ENCODE measurements at places on chromosomes 7 and 10.

- no peak for DNase-seq
Measured at GRCh38 chr10:71817831-71818655, 33.0 kb downstream of the PSAP start.

- no peak for DNase-seq
Measured at GRCh38 chr10:60433684-60434083, 44.0 kb upstream of the ANK3 start.

DNA sequence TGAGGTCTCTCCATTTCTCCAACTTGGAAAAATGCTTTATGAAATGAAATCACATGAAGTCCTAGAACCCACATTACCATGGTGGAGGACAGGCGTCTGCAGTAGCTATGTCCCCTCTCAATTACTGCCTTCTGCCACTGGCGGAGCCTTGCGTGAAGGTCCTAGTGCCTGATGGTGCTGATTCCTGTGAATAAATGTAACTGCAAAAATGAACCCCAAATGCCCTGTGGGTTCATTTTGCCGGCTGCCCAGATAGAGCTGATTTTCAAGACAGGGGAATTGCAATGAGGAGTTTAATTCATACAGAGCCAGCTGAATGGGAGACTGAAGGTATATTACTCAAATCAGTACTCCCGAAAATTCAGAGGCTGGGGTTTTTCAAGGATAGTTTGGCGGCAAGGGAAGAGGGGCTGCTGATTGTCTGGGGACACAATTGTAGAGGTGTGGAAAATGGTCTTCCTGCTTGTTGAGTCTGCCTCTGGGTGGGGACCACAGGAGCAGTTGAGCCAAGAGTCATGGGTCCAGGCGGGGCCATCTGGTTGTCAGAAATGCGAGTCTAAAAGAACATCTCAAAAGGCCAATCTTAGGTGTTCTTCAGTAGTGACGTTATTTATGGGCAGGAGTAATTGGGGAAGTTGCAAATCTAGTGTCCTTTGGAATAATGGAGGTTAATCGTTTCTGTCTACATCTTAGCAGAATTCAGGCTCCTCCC, 13.5 kb downstream of the PRF1 start:
- DNase-seq: no peak

DNA sequence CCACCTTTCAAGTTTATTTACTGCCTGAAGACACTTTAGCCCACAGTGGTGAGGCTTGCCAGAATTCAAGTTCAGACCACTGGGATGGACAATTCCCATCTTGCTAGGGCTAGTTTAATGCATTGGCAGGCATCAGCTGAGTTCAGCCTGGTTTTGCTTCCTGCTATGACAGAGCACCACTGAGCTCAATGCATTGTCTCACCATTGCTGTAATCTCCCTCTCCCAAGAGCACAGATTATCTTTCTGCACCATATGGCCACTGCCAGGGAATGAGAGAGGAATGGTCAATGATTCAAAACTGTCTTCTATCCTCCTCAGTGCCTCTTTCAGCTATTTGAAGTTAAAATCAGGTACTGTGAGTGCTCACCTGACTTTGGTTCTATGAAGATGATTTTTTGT, 160.8 kb downstream of the XPNPEP1 start:
- DNase-seq: no peak

- no peak for DNase-seq
Measured at GRCh38 chr7:129828989-129829736, 123.6 kb downstream of the UBE2H start.

DNA sequence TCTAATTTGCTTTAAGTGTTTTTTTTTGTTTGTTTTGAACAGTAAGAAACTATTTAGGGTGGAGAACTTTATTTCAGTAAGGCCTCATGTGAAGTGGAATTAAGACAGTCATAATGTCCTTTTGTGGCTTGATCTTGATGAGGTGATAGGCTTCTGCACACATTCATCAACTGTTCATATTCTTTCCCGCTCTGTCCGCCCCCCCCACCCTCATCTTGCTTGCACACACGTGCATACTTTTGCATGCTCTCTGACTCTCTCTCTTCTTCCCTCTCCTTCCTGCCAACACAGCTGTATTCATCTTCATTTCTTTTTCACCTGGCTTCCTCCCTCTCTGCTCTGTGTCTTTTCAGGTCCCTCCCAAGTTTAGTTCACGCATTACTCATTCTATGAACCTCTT, 429.6 kb downstream of the AUTS2 start:
- no peak for DNase-seq

DNA sequence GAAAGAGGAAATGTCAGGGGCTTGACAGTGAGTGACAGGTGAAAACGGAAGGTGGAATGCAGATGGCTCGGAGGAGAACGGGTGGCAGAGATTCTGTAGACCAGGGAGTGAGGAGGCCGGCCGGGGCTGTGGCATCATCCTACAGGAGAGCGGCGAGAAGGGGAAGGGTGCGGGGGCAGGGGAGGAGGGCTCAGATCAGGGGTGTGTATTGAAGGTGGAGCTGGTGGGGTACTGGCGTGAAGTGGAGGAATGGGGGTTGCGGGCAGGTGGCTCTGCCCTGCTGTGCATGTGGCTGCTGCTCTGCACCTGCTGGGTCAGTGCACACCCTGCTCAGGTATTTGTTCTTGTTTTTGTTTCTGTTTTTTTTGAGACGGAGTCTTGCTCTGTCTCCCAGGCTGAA, 470.8 kb upstream of the FOXK1 start:
- no peak for DNase-seq

- DNase-seq: no peak
Measured at GRCh38 chr10:108327706-108328105, 1163.2 kb upstream of the SORCS1 start.

- DNase-seq: no peak
Measured at GRCh38 chr7:120860156-120860555, 2.2 kb upstream of the TSPAN12 start.

DNA sequence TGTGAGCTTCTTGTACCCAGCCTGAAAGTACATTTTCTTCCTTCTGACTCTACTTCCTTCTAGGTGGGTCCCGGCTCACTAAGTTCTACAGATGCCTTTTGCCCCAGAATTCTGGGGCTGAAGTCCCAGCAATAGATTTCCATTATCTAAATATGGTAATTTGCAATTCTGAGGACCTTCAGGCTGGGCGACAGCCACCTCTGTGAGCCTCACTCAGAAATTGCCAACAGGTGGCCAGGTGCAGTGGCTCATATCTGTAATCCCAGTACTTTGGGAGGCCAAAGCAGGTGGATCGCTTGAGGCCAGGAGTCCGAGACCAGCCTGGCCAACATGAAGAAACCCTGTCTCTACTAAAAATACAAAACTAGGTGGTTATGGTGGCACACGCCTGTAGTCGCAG, 23.7 kb downstream of the CREM start:
- no peak for DNase-seq

GRCh38 chr10:73209705-73210104, 37.4 kb downstream of the DNAJC9 start:
- no peak for DNase-seq

DNA sequence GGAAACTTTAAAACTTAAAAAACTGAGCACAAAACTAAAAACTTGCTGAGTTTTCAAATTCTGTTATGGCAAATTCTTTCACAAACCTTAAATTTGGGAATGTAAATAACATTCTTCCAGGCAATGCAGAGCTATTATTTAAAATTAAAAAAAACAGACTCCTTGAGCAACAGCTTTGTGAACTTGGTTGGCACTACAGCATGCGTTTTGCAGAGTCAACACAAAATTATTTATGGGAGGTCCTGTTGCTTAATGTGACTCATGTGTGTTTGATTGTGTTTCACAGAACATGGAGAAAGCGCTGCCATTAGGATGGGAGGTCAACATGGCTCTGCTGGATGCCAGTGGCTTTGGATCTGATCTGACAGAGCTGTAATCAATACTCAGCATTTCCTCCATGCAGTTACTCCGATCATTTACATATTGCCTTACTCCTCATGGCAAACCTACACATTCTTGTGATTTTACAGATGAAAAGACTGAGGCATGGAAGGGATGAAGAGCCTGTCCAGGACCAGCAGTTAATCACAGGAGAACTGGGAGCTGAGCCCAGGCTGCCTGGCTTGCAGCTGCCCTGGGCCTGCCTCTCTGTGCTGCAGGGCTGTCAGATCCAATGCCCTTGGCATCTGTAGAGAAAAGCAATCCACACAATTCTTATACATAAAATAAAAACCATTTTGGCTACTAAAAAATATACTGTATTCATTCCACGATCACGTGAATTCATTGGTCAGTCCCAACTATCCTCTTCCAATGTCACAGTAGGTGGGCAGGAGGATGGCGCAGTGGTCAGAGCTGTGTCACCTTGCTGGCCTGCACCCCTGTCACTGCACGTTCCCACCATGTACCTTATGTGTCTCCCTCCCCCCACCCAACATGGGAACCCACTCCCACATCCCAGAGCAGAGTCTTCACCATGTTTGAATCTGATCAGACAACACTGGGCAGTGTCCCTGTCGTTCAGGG, 200.9 kb downstream of the CXCL12 start:
- no peak for DNase-seq

GRCh38 chr10:92750791-92751533, 61.2 kb downstream of the HHEX start:
- no peak for DNase-seq

DNA sequence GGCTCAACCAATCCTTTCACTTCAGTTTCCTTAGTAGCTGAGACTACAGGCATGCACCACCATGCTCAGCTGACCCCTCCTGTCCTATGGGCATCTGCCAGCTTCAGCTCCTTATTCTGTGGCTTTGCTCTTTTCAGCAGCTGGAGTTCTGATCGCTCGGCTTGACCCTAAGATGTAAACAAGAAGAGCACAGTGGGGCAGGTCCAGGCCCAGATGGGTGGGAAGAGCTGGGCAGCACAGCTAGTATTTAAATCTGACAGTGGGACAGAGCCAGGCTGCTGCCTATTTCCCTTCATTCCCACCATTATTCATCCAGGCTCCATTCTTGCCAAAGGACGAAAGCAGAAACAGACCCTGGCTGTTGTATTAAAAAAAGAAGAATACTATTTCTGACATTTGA, 494.9 kb upstream of the PODXL start:
- no peak for DNase-seq

DNA sequence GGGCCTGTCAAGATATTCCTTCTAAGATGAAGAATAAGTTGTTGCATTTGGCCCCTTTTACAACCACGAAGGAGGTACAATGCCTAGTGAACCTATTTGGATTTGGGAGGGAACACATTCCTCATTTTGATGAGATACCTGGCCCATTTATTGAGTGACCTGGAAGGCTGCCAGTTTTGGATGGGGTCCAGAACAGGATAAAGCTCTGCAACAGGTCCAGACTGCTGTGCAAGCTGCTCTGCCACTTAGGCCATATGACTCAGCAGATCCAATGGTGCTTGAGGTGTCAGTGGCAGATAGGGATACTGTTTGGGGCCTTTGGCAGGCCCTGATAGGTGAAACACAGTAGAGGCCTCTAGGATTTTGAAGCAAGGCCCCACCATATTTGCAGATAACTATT, 704.6 kb downstream of the CCSER2 start:
- DNase-seq: no peak

- no peak for DNase-seq
Measured at GRCh38 chr7:55199418-55199817, 165.7 kb upstream of the LANCL2 start.

DNA sequence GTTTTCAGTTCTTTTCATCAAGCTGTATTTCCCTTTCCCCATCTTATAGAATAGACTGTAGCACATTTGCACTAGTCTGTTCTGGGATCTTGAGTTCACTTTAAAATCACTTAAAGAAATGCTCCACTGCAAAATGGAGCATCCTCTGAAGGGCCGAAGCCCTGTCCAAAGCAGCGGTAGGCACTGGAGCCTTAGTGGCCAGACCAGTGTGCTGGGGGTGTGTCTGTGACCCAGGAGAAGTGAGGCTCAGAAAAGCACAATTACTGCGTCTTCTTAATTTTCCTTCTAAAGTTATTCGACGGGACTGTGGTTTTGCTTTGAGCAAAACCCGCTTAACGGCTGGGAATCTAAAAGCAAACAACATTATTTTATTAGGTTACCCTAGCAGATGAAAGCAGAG, 205.7 kb downstream of the SLC25A13 start:
- no peak for DNase-seq

- DNase-seq: no peak
Measured at GRCh38 chr10:73922007-73922863, 11.3 kb downstream of the PLAU start.

DNA sequence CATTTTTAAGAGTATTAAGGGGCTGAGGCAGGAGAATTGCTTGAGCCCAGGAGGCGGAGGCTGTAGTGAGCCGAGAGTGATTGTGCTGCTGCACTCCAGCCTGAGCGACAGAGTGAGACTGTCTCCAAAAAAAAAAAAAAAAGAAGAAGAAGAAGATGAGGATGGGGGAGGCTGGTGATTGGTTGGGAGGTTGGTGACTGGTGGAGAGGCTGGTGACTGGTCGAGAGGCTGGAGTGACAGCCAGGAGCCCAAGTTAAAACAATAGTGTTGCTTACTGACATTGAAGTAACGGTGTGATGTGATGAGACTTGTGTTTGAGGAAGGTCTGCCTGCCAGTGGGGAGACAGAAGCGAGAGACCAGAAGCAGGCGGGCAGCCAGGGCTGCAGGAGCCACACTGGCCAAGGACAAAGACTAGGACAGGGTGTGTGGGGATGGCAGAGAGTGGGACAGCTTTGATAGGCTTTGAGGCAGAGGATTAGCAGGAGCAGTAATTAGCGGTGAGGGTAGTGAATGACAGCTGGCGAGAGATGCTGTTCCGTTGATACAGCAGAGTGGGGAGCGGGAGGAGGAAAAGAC, 4.9 kb downstream of the SRRT start:
- DNase-seq: no peak

GRCh38 chr7:158281441-158281840, 306.2 kb downstream of the PTPRN2 start:
- no peak for DNase-seq

DNA sequence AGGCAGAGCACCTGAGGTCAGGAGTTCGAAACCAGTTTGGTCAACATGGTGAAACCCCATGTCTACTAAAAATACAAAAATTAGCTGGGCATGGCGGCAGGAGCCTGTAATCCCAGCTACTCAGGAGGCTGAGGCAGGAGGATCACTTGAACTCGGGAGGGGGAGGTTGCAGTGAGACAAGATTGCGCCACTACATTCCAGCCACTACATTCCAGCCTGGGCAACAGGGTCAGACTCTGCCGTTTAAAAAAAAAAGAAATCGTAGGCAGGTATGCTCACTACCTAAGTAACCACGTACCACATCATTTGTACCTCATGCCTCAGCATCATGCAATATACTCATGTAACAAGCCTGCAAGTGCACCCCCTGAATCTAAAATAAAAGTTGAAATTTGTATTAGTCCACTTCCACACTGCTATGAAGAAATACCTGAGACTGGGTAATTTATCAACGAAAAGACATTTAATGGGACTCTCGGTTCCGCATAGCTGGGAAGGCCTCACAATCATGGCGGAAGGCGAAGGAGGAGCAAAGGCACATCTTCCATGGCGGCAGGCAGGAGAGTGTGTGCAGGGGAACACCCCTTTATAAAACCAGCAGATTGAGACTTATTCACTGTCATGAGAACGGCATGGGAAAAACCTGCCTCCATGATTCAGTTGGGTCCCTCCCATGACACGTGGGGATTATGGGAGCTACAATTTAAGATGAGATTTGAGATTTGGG, 8.1 kb upstream of the EIF4H start:
- no peak for DNase-seq

- DNase-seq: no peak
Measured at GRCh38 chr7:25839084-25839769, 312.8 kb upstream of the NFE2L3 start.

Measured in iPS DF 19.7 (cell line).